NCI-H82 (cell line): ENCODE measurements at places on chromosomes 4 and X.
A peak's percentile ranks its signal among the peaks of the same experiment; 100 is the strongest.

- peak; percentile 13 for DNase-seq
Observed at GRCh38 chr4:130110770-130111169, 1014.8 kb downstream of the C4orf33 start.

- DNase-seq: no peak
Observed at GRCh38 chr4:104811727-104812126, 317.0 kb upstream of the CXXC4 start.

- no peak for DNase-seq
Observed at GRCh38 chr4:27129871-27130366, 269.3 kb downstream of the STIM2 start.

DNA sequence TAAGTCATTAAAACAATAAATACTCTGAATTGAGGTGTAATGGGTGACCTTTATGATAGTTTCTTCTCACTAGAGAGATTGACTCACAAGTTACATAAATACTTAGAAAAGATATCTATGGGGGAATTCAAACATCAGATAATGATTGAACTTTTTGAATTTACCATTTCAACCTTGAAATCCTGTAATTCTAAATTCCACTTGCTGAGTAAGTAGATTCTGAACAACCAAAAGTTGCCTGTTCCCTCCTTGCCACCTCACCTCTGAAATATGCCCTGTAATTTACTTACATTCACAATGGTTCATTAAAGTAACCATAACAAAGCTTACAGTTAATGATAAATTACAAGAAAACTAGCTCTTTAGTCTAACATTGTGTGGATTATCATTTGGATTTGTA is 43.3 kb upstream of the SLC39A8 start:
- no peak for DNase-seq

- peak; percentile 2 for DNase-seq
Observed at GRCh38 chr4:25161593-25161950, 1.3 kb upstream of the SEPSECS start.

DNA sequence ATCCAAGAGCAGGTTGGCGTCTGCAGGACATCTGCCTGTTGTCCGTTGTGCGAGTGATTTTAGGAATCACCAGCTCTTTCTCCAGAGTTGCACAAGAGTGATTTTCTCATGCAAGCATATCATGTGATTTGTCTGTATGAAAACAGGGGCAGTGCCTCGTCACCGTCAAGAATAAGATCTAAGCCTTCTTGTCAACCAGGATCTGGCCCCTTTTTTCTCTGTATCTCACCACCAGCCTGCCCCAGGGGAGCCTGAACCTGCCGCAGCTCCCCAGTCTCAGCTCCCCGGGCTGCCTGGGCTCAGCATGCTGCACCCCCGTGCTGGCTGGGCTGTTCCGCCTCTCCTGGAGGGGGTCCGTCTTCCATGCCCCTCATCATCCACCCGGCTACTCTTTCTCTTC is 90.5 kb downstream of the STOX2 start:
- no peak for DNase-seq

DNA sequence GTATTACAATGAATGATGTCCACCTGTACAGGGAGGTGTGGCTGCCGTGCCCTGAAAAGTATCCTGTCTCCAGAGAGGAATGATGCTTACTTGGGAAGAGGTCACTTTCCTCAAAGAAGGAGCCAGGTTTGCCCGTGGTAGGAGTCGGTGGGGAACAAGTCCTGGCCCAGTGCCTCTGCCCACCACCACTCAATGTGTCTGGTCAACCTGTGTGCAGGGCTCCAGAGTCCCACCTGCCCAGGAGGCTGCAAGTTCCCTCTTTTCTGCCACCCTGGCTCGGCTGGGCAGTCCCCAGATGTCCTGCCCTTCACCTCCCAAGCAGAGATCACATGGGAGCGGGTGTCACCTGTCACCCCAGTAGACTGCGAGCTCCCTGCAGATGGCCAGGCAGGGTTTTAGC is 75.4 kb upstream of the C4orf50 start:
- no peak for DNase-seq

GRCh38 chr4:1470816-1471442 is 64.7 kb upstream of the NKX1-1 start:
- DNase-seq: no peak
